ENCODE measurements at places on chromosomes 1 and 21. TPM values are rescaled to one million over a fixed set of nuclear protein-coding genes. Genes with fewer than 3 reads are reported as not detected.

Gene CELA2B
- not detected for total RNA-seq

Gene RPRD2
- 38.3 TPM for total RNA-seq

Gene ADAMTS1
- total RNA-seq: 2.0 TPM

Gene MYBPH
- not detected for total RNA-seq

Gene CYP2J2
- total RNA-seq: 0.94 TPM

Gene B4GALT3
- total RNA-seq: 43.6 TPM

Gene FCMR
- 221 TPM for total RNA-seq

Gene GBP1
- 177 TPM for total RNA-seq

Data from activated naive CD4-positive, alpha-beta T cell treated with anti-CD3 and anti-CD28 coated beads, Interleukin-2, amount 10 ng/mL, durations not matched to agents 5 hours and 36 hours (primary cell).